ENCODE measurements at places on chromosomes 11 and 22.

DNA sequence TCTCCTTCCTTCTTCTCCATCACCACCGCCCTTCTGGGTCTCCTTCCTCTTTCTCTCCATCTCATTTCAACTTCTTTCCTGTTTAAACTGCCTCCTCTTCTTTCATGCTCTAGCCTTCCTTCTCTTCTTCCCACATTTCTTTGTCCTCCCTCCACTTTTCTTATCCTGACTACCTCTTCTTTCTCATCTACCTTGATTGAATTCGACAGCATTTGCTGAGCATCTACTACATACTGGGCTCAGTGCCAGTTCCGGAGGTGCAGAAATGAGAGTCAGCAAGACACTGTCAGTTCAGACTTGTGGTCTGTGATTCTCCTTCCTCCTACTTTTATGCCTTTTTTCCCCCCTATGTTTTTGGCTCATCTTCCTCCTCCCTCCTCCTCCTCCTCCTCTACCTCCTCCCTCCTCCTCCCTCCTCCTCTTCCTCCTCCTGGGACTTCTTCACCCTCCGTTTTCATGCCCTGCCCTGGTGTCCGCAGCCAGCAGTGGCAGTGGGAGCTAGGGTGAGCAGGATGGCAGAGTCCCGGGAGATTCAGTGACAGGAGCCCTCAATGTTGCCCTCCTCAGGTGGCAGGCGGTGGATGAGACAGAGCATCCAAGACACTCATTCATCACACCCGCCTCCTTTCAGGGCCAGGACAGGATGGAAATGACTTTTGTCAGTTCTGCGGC lies 146.0 kb upstream of the SEZ6L start:
- DNase-seq = no peak

GRCh38 chr11:116376547-116376946 lies 396.2 kb downstream of the BUD13 start:
- peak; percentile 86 for DNase-seq

DNA sequence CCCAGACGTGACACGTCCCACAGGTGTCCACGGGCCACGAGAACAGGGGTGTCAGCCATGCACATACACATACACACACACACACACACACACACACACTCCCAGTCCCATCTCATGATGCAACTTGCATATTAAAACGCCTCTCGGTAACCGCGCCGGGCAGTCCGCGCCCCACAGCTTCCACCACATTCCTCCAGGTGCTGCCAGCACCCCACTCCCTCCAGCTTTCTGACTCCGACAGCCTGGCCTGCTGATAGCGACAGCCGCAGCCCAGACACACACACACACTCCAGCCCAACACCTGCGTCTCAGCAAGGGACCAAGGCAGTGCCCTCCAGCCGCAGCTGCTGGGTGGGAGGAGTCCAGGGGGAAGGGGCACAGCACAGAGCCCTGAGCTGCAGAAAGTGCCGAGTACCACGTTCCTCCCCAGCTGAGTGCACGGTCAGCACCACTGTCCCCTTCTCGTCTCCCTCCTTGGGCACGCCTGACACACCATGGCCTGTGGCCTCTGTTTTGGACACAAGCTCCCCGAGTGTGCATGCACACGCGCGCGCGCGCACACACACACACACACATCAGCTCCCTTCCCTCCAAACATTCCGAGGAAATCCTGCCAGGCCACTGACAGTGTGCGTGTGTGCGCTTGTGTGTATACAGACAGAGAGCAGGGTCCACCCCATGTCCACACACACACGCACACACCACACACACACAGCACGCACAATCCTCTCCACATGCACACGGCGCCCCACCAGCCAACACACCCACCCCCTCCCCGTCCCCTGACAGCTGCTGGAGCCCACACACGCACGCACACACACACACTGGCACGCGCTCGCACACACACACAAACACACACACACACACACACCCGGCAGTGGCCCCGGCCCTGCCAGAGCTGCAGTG lies 1.2 kb downstream of the ELFN2 start:
- no peak for DNase-seq

- DNase-seq = no peak
These were observed 129.3 kb downstream of the FBXO7 start for GRCh38 chr22:32603651-32604540.

GRCh38 chr11:104658177-104658576 lies 240.1 kb downstream of the CASP12 start:
- no peak for DNase-seq

- peak; percentile 40 for DNase-seq
These were observed 11.9 kb upstream of the NRIP3 start for GRCh38 chr11:9015677-9016076.

- DNase-seq = peak; percentile 19
These were observed 28.2 kb downstream of the DBX1 start for GRCh38 chr11:20131788-20132666.

GRCh38 chr11:134223836-134224709 lies at the start of the genes NCAPD3 and VPS26B:
Gene NCAPD3, minus strand, starts transcription at chr11:134223967. Its CDS starts 41 bp downstream, at chr11:134223926.
Gene VPS26B, plus strand, starts transcription at chr11:134224671. Its CDS starts 452 bp downstream, at chr11:134225123.
- peak; percentile 94 for DNase-seq

DNA sequence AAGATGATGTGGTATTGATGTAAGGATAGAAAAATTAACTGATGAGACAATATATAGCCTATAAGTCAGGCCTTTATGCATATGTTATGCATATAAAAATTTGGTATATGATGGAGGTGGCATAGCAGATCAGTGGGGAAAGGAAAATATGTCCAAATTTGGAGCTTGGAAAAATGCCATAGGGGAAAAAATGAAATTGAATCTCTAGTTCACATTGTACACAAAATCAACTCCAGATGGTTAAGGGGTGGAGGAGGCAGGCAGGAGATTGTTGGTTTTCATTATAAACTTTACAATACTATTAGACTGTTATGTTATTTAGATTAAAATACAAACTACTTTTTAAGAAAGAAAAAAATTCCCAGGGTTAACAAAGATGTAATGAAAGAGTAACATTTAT lies 15.1 kb upstream of the CD3E start:
- DNase-seq = no peak

DNA sequence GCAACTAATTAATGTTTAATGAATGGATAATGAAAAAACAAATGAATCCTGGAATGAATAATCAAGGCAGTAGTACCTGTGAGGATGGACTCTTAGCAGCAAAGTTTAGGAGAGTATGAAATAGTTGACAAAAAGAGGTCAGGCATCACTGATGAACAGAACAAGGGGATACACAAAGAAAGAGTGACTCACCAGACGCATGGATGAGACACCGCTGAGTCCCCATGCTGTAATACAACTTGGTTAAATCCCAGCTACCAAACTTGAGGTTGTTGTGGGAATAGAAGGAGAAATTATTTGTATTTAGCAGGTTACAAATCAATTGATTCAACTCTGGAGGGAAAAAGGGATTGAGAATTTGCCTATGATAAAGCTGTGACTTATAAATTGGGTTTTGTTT lies 976.9 kb upstream of the TENM4 start:
- no peak for DNase-seq

GRCh38 chr11:44572436-44572835 lies 7.0 kb downstream of the CD82 start:
- DNase-seq = no peak

DNA sequence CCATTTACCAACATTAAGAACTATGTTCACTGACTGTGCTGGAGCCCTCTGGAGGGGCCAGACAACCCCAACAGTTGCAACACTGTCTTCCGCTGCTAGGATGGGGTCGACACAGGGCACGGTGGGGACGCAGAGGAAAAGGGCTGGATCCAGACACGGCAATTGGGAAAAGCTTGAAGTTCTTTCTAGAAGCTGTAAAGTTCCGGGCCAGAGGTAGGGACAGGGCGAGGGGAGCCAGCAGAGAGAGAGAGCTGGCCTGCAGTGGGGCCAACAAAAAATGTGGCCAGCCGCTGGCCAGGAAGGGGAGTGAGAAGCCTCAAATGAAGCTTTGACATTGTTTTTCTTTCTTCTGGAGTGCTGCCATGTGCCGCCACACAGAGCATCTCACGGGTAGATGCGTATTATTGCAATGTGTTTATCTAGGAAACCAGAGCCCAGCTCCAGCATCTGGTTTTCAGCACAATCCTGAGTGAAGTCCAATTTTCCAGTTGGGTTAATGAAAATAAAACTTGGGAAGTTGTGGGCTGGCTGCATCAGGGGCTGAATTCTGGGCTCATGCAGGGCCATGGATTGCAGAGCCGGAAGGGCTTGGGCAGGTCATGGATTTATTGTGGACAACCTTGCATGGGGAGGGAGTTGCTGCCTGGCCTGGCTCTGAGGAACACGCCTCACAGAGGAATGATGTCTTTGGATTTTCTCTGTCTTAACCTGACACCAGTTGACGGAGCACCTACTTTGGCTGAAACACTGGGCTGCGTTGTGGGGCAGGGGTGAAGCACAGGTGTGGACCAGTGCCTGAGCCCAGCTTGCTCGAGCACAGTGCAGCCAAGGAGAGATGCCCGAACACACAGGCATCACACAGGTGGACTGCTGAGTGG lies 67.6 kb upstream of the AMPD3 start:
- DNase-seq = no peak

DNA sequence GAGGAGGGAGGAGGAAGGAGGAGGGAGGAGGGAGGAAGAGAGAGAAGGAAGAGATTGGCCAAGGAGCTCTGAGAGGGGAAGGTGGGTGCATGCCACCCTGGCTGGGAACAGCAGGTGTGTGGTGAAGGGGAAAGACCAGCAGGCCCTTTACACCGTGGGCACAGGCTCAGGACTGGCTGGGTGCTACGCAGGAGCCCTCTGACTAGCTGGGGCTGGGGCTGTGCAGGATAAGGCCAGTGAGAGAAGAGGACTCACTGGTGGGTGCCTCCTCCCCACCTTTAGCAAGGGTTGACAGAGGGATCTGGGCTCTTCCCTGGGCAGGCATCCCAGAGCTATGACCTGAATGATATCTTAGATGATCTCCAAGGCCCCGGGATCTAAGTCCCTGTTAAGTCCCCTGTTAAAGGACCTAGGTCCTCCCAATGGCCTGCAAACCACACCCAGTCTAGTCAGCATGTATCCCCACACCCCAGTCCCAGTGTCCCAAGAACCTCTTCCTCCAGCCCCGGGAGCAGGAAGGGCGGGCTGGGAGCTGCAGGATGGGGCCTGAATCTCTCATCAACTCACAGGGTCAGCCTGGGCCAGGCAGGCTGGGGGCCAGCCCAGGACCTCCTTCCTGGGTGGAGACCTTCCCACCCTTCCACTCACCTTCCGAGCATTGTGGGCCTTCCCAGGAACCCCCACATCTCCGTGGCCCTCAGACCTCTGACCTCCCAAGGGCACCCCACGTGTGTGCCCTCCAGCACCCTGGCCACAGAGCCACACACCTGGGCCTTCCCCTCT lies 55.4 kb downstream of the CDKN1C start:
- no peak for DNase-seq

DNA sequence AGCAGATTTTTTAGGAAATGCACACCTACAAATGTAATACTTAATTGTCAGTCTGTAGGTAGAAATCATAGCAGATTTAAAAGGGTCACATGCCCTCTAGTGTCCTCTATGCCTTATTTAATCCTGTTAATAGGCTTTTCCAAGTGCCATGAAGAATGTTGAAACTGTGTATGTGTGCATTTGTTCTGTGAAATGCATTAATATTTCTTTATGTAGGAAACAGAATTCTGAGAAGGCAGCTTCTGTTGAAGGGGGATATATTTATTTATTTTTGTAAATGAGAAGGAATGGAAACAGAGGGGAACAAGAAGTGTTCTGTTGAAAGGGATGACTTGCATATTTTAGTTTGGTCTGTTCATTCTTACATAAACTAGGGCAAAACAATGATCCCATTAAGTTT lies 51.0 kb downstream of the SVIP start:
- DNase-seq = peak; percentile 4

GRCh38 chr11:80856066-80856465 lies 1415.2 kb upstream of the TENM4 start:
- DNase-seq = no peak

- no peak for DNase-seq
These were observed 25.3 kb downstream of the PARVA start for GRCh38 chr11:12402691-12403120.

GRCh38 chr22:42697542-42698013 lies 23.1 kb downstream of the A4GALT start:
- DNase-seq = no peak

GRCh38 chr11:67648140-67648795 lies 2.3 kb downstream of the ACY3 start:
- peak; percentile 64 for DNase-seq

DNA sequence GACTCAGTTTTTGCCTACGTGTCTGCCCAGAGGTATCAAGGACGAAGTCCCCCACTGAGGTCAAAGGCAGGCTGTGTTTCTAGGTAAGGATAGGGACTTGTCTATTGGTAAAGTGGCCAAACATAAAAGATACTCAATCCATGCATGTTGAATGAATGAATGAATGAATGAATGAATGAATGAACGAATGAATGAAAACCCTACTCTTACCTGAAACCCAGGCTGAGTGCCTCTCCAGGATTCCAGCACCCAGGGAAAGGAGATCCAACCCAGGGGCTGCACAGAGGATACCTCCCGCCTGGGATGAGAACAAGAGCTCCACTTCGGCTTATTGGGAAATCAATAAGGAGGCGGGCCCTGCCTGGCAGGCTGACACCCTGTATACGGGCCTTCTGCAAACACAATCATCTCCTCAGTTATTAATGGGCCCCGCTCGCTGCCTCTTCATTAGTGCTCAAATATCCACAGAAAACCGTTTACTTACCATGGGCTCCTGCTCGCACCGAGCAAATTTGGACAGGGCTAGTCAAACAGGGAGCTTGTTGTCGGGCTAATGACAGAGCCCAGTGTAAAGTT lies 177.4 kb downstream of the BUD13 start:
- peak; percentile 71 for DNase-seq

DNA sequence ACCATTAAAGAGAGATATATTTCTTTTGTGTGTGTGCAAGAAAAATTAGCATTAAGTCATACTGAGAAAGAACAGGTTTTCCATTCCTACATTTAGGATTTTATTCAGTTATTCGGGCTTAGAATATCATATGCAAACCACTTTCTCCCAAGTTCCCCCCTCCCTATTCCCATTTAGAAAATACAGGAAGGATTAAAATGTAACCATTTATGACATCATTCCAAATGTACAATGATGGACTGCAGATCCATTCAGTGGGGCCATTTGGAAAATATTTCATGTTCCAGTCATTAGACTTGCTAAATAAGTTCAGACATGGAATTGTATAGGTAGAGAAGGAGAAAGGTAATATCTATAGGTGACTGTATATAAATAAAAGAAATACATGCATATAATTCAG lies 228.6 kb upstream of the MPPED2 start:
- DNase-seq = no peak

GRCh38 chr22:30806391-30806861 lies 111.8 kb downstream of the OSBP2 start:
- DNase-seq = peak; percentile 66

GRCh38 chr11:17400048-17400775 lies 11.8 kb upstream of the KCNJ11 start:
- DNase-seq = no peak

GRCh38 chr11:21892736-21893564 lies 299.9 kb upstream of the ANO5 start:
- DNase-seq = no peak
